ENCODE measurements at places on chromosomes 6 and 20.

- no peak for DNase-seq
Observed at GRCh38 chr6:51675922-51676275, 411.5 kb downstream of the PKHD1 start.

DNA sequence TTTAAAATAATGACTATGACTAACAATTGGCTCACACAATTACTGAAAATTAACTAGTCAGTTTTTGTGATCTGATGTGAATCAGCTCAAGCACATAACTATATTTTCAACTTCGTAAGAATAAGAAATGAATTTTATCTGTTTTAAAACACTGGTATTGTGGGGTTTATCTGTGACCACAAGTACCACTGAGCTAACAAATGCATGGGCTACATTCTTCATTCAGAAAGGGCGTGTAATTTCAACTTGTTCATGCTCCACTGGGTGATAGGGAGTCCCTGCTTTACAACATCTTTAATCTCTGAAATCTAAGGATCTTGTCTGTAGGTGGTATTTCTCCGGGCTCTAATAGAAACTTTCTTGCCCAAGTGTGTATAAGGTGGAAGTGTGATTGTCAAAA lies 1311.5 kb upstream of the GJE1 start:
- no peak for DNase-seq

DNA sequence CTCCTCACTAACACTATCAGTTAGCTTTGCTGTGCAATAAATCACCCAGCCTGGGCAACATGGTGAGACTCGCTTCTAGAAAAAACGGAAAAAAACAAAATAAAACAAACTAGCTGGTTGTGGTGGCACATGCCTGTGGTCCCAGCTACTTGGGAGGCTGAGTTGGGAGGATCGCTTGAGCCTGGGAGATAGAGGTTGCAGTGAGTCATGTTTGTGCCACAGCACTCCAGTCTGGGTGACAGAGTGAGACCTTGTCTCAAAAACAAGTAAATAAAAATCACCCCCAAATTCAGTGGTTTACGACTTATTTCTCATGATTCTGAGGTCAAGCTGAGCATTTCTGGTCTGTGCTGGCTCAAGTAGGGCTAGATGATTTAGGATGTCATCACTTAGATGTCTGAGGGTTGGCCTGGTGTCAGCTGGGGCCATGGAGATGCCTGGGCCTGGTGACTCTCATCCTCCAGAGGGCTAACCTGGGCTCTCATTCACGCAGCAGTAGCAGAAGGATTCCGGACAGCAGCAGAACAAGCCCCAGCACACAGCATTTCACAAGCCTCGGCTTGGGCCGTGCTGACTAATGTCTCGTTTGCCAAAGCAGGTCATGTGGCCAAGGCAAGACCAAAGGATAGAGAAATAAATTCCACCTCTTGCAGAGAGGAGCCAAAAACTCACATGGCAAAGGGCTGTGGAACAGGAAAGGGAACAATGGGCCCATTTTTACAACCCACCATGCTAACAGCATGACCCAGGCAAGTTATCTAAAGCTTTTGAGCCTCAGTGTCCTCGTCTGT lies 32.5 kb downstream of the MGME1 start:
- DNase-seq = no peak

- DNase-seq = no peak
Observed at GRCh38 chr6:1310628-1311399, 1.1 kb upstream of the FOXQ1 start.

GRCh38 chr6:47520282-47520681 lies 42.7 kb downstream of the CD2AP start:
- no peak for DNase-seq

DNA sequence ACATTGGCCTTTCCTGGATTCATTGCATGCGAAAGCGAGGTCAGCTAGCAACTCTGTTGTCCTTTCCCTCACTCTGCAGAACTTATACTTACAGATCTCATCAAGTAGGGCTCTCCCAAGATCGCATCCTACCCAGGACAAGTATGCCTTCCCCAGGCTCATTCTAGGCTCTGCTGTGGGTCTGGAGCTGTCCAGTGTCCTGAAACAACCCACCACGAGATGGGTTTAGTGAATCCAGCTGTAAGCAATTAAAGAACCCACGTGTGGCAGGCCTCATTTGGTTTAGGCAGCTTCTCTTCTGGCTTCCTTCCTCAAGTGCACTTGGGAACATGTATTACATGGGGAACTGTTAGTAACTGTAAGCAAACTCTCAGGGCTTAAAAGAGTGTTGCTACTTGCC lies 406.5 kb upstream of the CHD6 start:
- no peak for DNase-seq

- no peak for DNase-seq
Observed at GRCh38 chr20:11454966-11455799, 462.5 kb upstream of the BTBD3 start.

GRCh38 chr6:111680015-111680712 lies 74.5 kb upstream of the TRAF3IP2 start:
- no peak for DNase-seq

DNA sequence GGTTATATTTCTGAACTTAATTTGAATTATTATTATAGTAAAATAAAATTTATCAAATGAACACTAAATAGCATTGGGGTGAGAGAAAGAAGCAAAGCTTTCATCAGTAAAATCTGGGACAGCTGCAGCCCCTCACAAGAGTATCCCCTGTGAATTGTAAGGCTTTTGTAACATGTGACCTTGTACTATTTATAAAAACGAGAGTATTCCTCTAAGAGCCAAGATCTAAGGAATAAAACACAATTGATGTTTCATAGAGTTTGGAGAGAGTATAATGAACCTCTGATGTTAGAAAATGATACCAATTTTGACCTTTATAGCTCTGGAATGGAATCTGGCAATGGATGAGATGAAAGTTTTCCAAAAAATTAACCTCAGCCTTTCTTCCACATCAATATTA lies 617.2 kb upstream of the ID4 start:
- no peak for DNase-seq

- no peak for DNase-seq
Observed at GRCh38 chr20:63772781-63773518, 33.4 kb downstream of the SLC2A4RG start.

- DNase-seq = no peak
Observed at GRCh38 chr6:90074161-90074850, 180.0 kb downstream of the GJA10 start.

- DNase-seq = no peak
Observed at GRCh38 chr6:80356000-80356399, 249.5 kb downstream of the BCKDHB start.

Data from NCI-H1436 (cell line).